ENCODE measurements at places on chromosomes 7 and 10.

GRCh38 chr10:125707541-125708468, 11.7 kb upstream of the EDRF1 start:
- DNase-seq = no peak

- DNase-seq = no peak
Measured at GRCh38 chr7:117706210-117706609, 167.0 kb downstream of the CTTNBP2 start.

DNA sequence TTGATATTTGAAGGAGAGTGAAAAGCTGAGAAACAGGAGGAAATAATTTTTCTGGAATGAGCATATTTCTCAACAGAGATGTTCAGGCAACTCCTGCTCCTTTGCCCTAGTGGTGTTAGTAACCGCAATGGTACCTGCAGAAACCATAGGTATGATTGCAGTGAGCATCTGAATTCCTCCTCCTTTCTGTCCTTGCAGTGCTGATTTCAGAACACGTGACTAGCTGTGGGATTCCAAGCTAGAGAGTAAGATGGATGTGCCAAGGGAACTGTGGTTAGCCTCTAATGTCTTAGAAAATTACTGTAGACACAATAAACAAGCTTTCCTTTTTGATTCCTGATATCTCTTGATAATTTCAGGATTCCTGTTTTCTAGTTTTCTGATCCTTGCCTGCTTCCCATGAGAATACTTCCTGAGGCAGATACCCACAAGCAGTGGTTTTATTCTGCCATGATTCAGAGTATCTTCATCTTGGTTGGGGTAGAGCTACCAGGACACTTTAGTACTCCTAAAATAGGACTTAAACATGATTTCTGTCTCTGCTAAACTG, 27.5 kb downstream of the LRGUK start:
- DNase-seq = no peak

DNA sequence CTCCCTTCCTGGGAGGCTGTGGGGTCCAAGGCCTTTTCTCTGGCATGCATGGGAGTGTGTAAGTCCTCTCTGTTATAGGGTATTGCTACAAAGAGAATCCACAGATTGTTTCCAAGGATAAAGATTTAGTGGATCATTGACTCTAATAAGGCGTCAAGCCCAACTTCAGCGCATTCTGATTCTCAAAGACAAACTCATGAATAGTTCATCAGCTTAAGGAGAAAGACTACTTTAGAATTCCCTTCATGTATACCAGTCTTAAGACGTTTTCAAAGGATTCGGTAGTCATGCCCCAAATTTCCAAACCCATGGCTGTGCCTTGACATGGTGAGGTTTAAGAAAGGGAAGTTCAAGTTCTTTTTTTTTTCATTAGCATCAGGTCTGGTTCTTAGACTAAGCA, 46.6 kb upstream of the ABLIM1 start:
- DNase-seq = no peak

DNA sequence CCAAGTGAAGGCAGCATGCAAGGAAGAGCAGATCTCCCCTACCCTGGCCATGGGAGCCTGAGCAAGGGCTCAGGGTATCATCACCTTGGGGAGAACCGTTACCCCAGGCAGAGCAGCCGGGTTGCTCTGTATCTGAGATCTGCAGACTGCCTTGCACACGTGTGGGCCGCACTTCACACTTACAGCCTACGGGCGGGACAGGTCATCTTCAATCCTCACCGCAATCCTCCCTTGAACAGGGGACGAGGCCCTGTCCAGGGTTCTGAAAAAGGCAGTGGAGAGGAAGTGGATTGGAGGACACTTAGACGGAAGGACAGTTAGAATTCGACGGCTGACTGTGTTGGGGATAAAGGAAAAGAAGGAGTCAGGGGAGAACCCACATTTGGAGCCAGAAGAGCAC, 51.4 kb downstream of the NPS start:
- DNase-seq = no peak

DNA sequence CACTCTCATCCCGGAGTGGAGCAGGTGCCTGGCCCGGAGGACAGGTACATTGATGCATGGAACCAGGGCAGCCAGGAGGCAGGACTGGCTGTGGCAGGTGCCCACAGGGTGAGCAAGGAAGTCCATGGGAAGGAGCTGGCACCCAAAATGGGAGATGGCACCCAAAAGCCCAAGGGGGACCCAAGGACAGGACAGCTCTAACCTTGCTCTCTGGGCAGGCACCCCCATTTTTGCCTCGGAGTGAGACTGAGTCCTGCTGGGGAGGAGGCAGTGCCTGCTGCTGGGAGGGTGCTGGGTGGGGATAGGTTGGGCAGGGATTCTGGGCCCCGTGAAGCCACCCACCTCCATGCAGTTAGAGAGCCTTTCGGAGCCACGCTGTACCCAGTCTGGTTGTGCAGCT, 234.5 kb downstream of the TCERG1L start:
- DNase-seq = no peak

DNA sequence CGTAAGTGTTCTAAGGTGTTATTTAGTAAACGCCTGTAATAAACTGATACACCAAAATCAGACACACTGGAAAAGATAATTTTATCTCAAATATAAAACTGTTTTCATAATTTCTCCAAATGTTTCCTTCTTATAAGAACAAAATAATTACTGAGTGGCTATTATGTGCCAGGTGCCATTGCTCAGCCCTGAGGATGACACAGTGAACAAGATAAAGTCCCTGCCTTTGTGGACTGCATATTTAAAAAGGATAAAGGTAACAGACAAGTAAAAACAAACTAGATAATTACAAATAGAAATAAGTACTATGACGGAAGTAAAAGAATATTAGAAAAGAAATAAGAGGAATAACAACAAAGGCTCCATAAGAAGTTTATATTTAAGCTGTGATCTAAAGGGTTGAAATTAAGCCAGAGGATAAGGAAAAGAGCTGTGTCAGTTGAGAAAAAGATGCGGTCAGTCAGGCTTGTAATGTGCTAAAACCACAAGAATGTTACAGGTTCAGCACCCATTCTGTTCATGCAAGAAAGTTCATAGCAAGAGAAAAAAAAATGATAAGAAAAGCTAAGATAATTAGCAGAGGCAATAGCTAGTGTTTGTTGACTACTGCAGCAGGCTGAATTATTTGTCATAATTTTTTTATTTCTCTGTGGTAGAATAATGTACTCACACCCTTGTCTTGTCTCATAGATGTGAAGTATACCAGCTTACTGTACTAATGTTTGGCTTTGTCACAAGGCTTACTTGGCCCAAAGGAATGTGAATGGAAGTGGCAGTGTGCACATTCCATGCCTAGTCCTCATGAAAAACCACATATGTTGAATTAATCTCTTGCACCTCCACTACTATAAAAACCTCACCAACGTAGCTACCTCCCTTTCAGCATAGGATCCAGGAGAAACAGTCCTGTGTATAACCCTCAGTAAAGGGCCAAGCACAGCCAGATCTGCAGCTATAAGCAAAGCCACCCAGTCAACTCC, 75.1 kb downstream of the CRPPA start:
- no peak for DNase-seq

DNA sequence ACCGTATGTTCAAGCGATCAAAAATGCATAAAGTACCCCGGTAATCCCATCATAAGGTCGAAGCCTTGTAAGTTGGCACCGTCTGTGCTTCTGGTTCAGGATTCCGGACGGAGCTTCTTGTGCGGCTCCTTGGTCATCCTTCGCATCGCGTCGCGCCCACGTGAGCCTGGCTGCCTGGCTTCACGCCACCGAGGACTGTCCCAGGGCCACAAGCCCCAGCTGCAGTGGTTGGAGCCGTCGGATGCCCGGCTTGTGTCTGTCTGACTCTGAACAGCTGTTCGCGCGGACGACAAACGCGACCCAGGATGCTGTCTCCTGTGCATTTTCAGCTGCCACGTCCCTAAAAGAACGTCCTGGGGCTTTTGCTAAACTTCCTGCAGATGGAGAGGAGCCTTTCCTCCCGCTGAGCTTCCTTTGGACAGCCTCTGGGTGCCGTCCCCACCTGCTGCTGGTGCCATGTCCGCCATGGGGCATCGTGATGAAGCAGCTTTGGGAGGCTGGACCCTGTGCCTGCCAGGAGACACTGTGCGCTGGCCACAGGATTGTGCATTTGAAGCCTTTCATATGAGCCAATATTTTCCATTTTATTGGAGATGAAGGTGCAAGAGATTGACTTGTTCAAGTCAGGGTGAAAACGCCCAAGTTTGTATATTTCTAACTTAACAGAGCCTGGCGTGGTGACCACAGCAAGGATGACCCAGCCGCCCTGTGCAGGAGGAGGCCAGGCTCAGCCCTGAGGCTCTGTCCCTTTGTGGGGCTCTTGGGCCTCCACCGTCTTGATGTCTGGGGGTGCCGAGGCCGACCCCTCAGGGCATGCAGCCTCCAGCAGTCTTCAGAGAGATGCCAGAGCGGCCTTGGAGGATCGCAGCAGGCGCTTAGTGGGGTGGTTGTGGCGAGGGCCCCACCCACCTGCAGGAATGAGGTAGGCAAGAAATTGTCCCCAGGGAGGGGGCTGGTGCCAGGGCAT, 6.7 kb upstream of the JAKMIP3 start:
- DNase-seq = no peak

- no peak for DNase-seq
Measured at GRCh38 chr7:16061630-16062029, 359.7 kb downstream of the CRPPA start.

DNA sequence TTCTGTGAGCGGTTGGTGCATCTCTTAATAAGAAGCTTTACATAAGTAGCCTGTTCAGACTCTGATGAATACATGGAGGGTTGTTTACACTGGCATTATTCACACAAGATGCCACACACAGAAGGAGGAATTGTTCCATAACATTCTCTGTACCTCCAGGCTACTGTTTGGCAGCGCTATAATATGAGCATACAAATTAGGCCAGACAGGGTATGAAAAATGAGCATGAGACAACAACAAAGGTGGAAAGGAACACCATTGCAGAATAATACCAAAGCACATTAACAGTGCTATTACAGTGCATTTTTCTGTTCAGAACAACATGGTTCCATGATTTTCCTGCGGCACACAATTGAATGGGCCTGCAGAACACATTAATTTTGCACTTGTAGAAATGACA, 417.2 kb upstream of the C7orf33 start:
- DNase-seq = no peak

- DNase-seq = no peak
Measured at GRCh38 chr7:142024547-142024946, 28.9 kb downstream of the MGAM start.

DNA sequence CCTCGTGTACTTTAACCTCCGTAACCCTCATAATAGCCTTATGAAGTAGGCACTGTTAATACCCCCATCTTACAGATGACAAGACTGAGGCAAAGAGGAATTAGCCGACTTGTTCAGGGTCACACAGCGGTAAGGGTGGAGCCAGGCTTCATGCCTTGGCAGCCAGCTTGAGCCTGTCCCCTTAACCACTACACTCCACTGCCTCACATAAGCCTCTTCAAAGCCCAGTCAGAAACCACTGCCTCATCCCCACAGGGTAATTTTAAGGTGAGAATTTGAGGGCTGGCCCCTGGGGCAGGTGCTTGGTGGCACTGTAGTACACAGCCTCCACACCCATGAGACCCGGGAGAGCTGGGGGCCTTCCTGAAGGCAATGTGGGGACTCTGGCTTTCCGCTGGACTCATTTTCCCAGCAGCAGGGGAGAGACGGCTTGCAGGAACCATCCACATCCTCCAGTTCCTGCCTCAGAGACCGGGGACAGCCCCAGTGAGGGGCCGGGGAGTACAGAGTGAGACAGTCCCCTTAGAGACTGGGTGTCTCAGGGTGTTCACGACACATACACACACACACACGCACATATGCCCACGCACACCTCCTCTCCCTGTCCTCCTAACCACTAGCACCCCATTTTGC, 7.6 kb upstream of the C10orf105 start:
- no peak for DNase-seq

DNA sequence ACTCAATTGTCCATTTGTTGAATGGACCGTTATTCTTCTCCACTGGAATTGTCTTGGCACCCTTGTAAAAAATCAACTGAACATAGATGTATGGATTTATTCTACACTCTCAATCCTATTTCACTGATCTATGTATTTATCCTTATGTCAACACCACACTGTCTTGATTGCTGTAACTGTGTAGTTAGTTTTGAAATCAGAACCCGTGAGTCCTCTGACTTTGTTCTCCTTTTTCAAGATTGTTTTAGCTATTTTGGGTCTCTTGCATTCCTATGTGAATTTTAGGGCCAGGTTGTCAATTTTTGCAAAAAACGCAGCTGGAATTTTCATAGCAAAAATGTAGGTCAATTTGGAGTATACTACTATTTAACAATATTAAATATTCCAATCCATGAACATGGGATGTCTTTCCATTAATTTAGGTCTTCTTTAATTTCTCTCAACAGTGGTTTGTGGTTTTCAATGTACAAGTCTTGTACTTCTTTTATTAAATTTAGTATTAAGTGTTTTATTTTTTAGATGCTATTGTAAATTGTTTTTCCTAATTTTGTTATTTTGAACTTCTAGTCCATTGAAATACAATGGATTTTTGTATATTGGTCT, 10.0 kb downstream of the CAMK2B start:
- DNase-seq = no peak

DNA sequence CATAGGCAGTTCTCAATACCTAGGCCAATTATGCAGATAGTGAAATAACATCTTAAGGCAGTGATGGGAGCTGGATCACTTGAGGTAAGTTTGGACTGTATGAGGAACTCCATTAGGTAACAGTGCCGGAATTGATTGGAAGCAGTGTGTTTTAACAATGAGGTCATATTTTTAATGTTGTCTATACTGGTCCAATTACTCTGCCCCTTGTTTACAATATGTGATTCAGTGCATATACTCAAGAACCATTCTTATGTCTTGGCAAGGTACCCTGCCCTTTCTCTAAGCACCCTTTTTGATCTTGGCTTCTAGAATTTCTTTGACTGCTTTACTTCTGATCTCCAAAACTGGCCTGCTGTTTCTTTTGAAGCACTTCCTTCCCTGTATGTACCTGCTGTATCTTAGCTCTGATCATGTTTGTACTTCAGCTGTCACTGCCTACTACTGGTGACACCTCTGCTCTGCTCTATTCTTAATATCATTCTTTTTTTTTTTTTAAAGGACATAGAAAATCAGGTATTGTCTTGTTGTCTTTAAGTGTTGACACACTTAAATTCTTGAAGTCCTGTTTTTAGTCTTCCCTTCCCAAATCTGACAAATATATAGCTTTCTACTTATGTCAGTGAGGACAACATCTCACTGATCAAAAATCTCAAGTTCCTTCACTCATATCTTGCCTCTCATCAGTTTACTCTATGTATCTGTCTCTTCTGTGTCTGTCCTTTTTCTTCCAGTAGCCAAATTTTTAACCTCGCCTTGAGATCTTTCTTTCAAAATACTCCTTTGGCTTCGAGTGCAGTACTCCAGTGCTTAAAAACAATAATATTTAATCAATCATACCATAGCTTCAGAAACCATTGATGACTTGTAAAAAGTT, 46.4 kb upstream of the RPA3 start:
- DNase-seq = no peak

Data from NCI-H187 treated with DMSO at 0.1 percent for 48 hours (cell line).